ENCODE measurements at places on chromosomes 16 and 17.

GRCh38 chr17:18324140-18325050, 9.3 kb downstream of the SMCR8 start:
- no peak for DNase-seq

- no peak for DNase-seq
These were observed 9.9 kb upstream of the TMEM114 start for GRCh38 chr16:8600144-8600775.

GRCh38 chr16:68237243-68238028, 1.5 kb upstream of the ESRP2 start:
- peak; percentile 94 for DNase-seq

DNA sequence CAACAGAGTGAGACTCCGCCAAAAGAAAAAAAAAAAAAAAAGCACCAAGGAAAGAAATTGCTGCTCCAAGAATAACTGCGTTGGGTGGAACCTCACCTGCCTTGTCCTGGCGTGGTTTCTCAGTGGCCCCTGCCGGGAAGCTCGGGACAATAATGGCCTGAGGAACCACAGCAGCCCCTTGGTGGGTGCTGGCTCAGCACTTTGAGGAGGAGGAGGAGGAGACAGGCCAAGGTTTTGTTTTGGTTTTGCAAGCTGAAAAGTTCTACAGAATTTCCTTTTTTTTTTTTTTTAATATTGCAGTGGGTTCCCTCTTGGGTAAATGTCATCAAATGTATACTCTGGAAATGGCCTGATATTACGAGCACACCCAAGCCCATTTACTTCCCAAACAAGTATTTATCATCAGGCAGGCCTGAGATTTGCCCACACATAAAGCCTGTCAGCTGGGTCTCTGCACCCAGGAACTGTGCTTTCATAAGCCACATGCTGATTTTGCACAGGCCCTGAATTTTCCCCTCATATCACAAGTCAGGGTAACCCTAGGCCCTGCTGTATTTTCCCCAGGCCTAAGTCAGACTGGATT, 78.3 kb downstream of the SOCS1 start:
- DNase-seq, result no peak

GRCh38 chr16:68367030-68367429, 56.2 kb downstream of the PRMT7 start:
- no peak for DNase-seq

GRCh38 chr16:56869513-56870275, 4.7 kb downstream of the SLC12A3 start:
- DNase-seq, result no peak

GRCh38 chr17:49753959-49754391, 10.0 kb downstream of the FAM117A start:
- no peak for DNase-seq

- DNase-seq, result no peak
These were observed 19.5 kb downstream of the MMP15 start for GRCh38 chr16:58045096-58045495.

DNA sequence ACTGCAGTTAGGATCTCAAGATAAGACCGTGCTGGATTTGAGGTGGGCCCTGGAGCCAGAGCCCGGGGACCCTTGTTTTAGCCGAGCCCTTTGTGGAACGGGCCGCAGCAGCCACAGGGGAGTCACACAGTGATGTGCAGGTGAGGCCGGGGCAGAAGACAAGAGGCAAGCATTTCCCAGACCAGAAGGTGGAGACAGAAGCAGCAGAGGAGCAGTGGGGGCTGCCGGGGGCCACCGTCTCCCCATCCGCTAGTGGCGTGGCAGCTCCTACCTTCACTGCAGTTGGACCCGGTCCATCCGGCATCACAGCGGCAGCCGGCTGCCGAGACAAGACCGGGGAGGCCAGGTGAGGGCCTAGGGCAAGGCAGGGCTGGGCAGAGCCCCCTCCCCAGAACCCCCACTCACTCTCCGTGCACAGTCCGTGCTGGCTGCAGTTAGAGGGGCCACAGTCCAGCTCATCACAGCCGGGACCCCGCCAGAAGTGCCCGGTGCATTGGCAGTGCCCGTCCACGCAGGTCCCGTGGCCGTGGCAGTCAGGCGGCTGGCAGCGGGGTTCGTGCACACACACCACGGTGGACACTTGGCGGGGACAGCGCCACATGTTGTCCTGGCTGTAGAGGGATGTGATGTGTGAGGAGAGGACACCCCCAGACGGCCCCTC, 6.0 kb downstream of the NAGPA start:
- DNase-seq, result no peak

GRCh38 chr17:58377093-58377601, 25.1 kb upstream of the SUPT4H1 start:
- DNase-seq, result no peak

DNA sequence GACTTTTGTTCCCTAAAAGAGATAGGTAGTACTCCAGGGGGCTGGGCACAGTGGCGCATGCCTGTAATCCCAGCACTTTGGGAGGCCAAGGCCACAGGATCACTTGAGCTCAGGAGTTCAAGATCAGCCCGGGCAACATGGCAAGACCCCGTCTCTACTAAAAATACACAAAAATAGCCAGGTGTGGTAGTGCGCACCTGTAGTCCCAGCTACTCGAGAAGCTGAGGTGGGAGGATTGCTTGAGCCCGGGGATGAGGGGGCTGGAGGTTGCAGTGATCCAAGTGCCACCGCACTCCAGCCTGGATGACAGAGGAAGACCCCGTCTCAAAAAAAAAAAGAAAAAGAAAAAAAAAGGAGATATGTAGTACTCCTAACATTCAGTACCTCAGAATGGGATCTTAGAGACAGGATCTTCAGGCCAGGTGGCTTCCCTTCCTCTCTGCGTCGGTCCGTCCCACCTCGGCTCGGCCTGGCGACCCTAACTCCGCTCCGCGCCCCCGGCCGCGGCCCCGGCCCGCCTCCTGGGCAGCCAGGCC, 89.6 kb downstream of the CDC27 start:
- DNase-seq, result no peak

- DNase-seq, result no peak
These were observed 1.6 kb downstream of the PGAP6 start for GRCh38 chr16:379961-380761.

DNA sequence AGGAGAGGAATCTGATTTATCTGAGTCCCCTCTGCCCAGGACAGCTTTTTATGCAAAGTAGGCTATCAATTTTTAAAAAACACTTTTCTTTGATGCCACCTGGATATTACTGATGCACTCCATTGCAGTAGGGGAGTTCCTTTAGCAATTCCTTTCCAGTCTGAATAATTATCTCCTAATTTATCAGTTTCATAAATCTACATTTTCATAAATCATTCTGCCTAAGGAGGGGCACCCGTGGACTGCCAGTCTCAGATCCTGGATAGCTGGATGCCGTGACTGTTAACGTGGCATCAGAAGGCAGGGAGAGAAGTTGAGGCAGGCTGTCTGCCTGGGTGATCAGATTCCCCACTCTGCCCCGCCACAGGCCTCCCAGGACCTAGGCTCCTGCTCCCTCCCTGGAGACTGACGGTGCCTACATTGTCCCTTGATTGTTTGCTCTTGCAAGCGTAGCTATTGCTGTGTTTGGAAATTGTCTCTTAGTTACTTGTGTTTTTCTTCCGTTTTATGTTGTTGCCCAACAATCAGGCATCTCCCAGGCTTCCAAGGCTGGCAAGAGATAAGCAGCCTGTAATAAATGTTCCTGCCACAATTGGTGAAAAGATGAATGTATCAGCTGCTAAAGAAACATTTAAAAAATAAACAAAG, 75.2 kb downstream of the KATNIP start:
- DNase-seq, result no peak

GRCh38 chr16:53089434-53090285, 34.9 kb downstream of the CHD9 start:
- no peak for DNase-seq

- DNase-seq, result no peak
These were observed 4.7 kb downstream of the TIMP2 start for GRCh38 chr17:78920528-78920927.

GRCh38 chr17:12229335-12229734, 208.7 kb downstream of the MAP2K4 start:
- peak; percentile 49 for DNase-seq

GRCh38 chr17:28973425-28973824, 22.1 kb upstream of the PHF12 start:
- no peak for DNase-seq
